Karpas-422 (cell line): ENCODE measurements at places on chromosomes 2 and 18. TPM values are rescaled to one million over a fixed set of nuclear protein-coding genes. Genes with fewer than 3 reads are reported as not detected.

GYPC gene
- total RNA-seq = 156 and 251 TPM in 2 replicates

TRIM43 gene
- not detected in 2 replicates for total RNA-seq

PLEKHH2 gene
- not detected in 2 replicates for total RNA-seq

GAD1 gene
- 7.1 and 7.7 TPM in 2 replicates for total RNA-seq

ACMSD gene
- not detected in 2 replicates for total RNA-seq

NT5C1B gene
- not detected in 2 replicates for total RNA-seq

DNA sequence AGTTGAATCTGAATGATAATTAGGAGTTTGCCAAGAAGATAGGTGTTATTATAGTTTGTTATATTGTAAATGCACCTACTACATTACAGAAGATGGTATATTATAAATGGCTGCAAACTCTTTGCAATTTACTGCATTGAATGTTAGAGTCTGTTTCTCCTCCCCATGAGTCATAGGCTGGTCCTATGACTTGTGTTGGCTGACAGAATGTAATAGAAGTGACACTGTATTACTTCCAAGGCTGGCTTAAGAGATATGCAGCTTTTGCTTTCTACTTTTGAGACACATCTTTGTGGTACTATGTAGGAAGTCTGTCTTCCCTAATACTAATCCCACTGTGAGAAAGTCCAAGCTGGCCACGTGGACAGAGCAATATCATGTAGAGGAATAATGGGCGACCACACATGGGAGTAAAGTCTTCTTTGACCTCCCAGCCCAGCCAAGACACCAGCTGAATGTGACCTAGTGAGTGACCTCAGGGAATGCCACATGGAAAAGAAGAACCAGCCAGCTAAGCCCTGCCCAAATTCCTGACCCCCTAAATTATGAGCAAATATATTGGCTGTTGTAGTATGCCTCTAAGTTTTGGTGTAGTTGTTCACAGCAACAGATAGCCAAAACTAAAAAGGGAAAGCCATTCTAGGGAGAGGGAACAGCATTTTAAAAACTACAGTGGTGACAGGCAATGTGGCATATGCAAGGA is 6.8 kb upstream of the DDX1 start:
- DNase-seq = no peak
- no peak overlapping the region for H3K4me3 ChIP-seq
- H3K4me1 ChIP-seq = peaks cover 13% of the 10 kb centered on the region
- H3K27ac ChIP-seq = no peak overlapping the region

DNA sequence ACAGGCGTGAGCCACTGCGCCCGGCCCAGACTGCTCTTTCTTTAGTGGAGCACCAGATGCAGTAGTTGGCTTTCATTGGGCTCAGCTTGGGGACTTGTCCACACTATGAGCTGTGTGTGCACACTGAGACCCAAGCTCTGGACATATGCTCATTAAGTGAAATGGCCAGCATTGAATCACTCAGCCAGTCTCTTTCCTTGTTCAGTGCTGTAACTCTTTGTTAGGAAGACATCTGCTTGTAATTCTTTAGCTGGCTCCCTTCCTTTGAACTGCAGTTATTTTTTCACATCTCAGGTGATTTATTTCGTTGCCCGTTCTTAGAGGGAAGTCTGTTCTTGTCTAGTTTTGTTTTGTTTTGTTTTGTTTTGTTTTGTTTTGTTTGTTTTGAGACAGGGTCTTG is 70.5 kb downstream of the CAB39 start:
- H3K36me3 ChIP-seq = peaks cover 21% of the 10 kb centered on the region; the same call in 1 of the 2 replicates
- no peaks in the 10 kb centered on the region for H3K27me3 ChIP-seq
- no peaks in the 10 kb centered on the region for H3K4me1 ChIP-seq
- no peak overlapping the region for H3K4me3 ChIP-seq
- no peak for DNase-seq

GRCh38 chr18:32754508-32755263 is 18.1 kb downstream of the KLHL14 start:
- 0 out of 2 replicates have a peak, but pooled peaks cover 4% of the 10 kb centered on the region for H3K36me3 ChIP-seq
- no peak for DNase-seq
- H3K27me3 ChIP-seq = no peaks in the 10 kb centered on the region

DNA sequence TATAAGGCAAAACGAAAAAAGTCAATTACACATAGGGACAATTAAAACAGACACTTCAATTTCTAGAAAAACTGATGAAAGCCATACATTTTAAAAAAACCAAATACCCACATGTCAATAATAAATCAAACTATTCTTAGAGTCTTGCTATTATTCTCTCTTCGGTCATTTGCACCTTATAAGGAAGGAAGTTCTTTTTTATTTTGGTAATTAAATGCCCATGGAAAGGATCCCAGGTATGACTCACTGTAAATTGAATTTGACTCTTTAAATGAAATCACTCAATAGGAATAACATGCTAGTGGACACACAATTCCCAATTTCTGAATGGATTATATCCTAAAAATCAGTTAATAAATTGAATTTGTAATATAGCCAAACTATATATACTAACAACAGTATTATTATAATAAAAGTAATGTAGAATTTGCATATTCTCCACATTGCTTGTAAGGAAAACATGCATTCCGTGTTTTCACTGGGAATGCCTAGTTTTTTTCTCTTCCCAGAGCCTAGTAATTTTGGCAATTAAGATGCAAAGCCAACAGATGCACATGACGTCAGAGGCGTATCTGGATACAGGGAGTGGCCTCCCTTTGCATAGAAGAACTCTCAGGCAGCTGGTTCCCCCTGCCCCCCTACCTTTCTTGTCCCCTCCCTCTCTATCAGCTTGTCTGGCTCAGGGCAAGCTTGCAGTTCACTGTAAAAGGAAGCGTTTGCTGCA is 153.5 kb upstream of the PGAP1 start:
- H3K27me3 ChIP-seq = no peaks in the 10 kb centered on the region
- no peak for DNase-seq
- H3K4me1 ChIP-seq = no peaks in the 10 kb centered on the region
- peaks cover 53% of the 10 kb centered on the region for H3K36me3 ChIP-seq
- no peak overlapping the region for H3K4me3 ChIP-seq
- H3K27ac ChIP-seq = no peak overlapping the region

- H3K27ac ChIP-seq = no peak overlapping the region
- H3K4me1 ChIP-seq = no peaks in the 10 kb centered on the region
- H3K36me3 ChIP-seq = no peaks in the 10 kb centered on the region
- no peak overlapping the region for H3K4me3 ChIP-seq
- no peak for DNase-seq
Observed at GRCh38 chr2:215277944-215278343, 33.9 kb upstream of the ATIC start.

DNA sequence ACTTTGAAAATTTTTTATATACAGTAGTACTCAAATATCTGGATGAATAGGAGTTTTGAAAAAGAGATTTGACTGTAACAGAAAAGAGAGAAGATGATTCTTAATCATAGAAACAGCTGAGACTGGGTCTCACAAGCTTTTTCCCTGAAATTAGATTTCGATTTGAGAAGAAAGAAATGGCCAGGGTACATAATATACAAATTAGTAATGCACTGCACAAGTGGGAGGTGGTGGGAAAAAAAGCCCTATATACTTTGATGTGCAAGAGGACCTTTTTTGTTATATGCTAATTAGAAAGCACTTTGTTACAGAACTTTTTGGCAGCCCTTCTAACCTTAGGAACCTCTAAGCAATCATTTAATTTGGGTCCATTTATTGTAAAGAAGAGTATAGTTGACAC is 62.9 kb downstream of the EML4 start:
- DNase-seq = no peak
- no peak overlapping the region for H3K4me3 ChIP-seq
- H3K36me3 ChIP-seq = no peaks in the 10 kb centered on the region

- no peak overlapping the region for H3K4me3 ChIP-seq
- no peak for DNase-seq
- no peaks in the 10 kb centered on the region for H3K27me3 ChIP-seq
- no peak overlapping the region for H3K27ac ChIP-seq
- H3K36me3 ChIP-seq = no peaks in the 10 kb centered on the region
Observed at GRCh38 chr18:24456549-24456948, 3.9 kb upstream of the HRH4 start.

GRCh38 chr2:209581040-209581439 is 157.2 kb downstream of the MAP2 start:
- DNase-seq = no peak
- no peak overlapping the region for H3K27ac ChIP-seq
- no peaks in the 10 kb centered on the region for H3K36me3 ChIP-seq
- H3K27me3 ChIP-seq = no peaks in the 10 kb centered on the region
- H3K4me3 ChIP-seq = no peak overlapping the region

- no peak overlapping the region for H3K4me3 ChIP-seq
- no peaks in the 10 kb centered on the region for H3K27me3 ChIP-seq
- H3K4me1 ChIP-seq = no peaks in the 10 kb centered on the region
- DNase-seq = no peak
Observed at GRCh38 chr2:1708476-1709334, 35.6 kb downstream of the PXDN start.

DNA sequence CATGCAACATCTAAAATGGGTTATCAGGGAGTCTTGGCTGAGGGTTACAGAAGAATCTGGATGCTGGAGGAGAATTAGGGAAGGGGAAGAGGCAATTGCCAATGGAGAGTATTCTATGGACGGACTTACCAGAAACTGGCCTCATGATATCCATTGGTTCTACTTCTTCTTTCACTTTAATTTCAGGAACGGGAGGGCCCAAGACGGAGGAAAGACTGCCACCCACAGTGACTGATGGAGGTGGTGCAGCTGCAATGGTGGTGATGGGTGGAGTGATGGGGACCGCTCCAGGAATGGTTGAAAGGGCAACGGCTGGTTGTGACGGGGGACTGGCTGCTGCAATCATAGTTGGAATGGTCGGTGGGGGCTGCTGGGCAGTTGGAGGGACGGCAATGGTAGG is 69.1 kb upstream of the AMMECR1L start:
- H3K36me3 ChIP-seq = peaks cover 14% of the 10 kb centered on the region; the same call in 1 of the 2 replicates
- H3K4me1 ChIP-seq = no peaks in the 10 kb centered on the region
- DNase-seq = no peak
- no peak overlapping the region for H3K27ac ChIP-seq
- no peaks in the 10 kb centered on the region for H3K27me3 ChIP-seq

- H3K27ac ChIP-seq = no peak overlapping the region
- H3K4me1 ChIP-seq = no peaks in the 10 kb centered on the region
- no peaks in the 10 kb centered on the region for H3K36me3 ChIP-seq
- no peak overlapping the region for H3K4me3 ChIP-seq
Observed at GRCh38 chr2:7634409-7634808, 717.2 kb downstream of the RNF144A start.

DNA sequence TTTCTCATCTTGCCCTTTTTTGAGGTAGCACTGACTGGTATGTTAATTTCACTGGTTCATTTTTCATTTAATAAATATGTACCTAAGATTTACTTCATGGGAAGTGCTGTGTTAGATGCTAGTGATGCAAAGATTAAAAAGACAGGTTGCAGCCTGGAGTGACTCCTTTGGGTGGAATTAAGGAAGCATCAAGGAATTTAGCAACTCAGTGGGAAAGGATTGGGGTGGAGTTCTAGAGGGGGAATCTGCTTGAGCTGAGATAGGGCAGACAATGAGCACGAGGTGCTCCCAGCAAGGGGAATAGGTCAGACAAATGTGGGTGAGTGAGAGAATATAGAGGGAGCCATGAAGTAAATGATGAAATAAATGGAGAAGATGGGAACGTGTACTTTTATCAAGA is 57.0 kb downstream of the LYPD6 start:
- no peak overlapping the region for H3K27ac ChIP-seq
- no peaks in the 10 kb centered on the region for H3K27me3 ChIP-seq
- H3K36me3 ChIP-seq = no peaks in the 10 kb centered on the region

DNA sequence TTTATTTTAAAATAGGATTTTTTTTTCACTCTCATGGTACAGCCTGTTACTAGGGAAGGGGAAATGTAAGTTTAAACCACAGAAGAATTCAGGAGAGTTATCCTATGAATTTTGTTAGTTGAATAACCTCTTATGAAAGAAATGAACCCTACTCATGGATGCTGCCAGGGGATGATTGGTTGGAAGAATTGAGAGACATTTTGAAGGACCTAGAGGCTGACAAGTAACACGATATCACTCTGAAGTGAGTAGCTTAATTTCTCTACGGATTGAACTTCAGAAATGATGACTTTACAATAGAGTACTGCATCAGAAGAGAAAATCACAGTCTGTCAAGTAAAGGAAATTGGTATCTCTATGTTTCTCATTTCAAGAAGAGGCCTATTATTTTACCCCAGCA is 1346.2 kb downstream of the SUCLG1 start:
- H3K4me1 ChIP-seq = no peaks in the 10 kb centered on the region
- no peak for DNase-seq
- no peaks in the 10 kb centered on the region for H3K36me3 ChIP-seq
- H3K27me3 ChIP-seq = no peaks in the 10 kb centered on the region

GRCh38 chr2:110106642-110107041 is 9.0 kb downstream of the MALL start:
- no peak overlapping the region for H3K4me3 ChIP-seq
- H3K4me1 ChIP-seq = no peaks in the 10 kb centered on the region
- no peak overlapping the region for H3K27ac ChIP-seq
- no peaks in the 10 kb centered on the region for H3K36me3 ChIP-seq

DNA sequence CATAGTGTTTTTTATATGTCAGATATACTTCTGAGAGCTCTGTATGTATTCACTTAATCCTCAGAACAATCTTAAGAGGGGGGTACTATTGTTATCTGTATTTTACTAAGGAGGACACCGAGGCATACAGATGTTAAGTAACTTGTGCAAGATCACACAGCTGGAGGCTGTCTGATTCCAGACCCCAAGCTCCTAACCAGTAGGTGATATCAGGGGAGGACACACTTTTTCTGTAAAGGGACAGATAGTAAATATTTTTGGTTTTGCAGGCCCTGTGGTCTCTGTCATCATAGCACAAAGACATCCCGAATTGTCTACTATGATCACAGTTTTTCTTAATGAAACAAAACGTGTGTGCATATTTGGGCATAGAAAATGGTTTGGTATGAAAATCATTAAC is 143.7 kb downstream of the LAMA3 start:
- H3K27ac ChIP-seq = no peak overlapping the region
- H3K27me3 ChIP-seq = no peaks in the 10 kb centered on the region; the same call in 1 of the 2 replicates
- no peaks in the 10 kb centered on the region for H3K36me3 ChIP-seq
- H3K4me1 ChIP-seq = no peaks in the 10 kb centered on the region
- DNase-seq = no peak
- no peak overlapping the region for H3K4me3 ChIP-seq

DNA sequence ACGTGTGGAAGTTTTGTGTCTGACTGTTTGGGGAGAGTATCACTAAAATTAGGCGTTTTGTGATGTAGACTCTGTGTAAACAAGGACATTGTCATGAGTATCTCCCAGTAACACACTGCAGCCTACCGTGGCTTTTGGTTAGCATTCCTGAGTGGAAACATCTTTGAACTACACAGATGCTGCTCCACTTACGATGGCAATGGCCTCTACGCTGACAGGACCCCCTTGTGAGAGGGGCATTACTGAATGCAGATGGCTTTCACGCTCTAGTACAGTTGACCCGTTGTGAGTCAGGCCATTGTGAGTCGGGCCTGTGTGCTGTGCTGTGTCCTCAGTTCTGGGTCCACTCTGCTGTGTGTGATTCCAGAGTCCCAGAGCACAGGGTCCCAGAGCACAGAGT is 34.4 kb upstream of the ADNP2 start:
- H3K4me1 ChIP-seq = no peaks in the 10 kb centered on the region
- H3K36me3 ChIP-seq = peaks cover 7% of the 10 kb centered on the region
- H3K27me3 ChIP-seq = no peaks in the 10 kb centered on the region
- no peak overlapping the region for H3K27ac ChIP-seq
- no peak for DNase-seq

- no peak overlapping the region for H3K4me3 ChIP-seq
- no peaks in the 10 kb centered on the region for H3K27me3 ChIP-seq
- H3K4me1 ChIP-seq = peaks cover 52% of the 10 kb centered on the region
- H3K36me3 ChIP-seq = no peaks in the 10 kb centered on the region
Observed at GRCh38 chr2:53438100-53438499, 329.5 kb upstream of the CHAC2 start.
